ENCODE measurements at places on chromosomes 12 and 14. TPM values are rescaled to one million over a fixed set of nuclear protein-coding genes. Genes with fewer than 3 reads are reported as not detected.

- no peaks in the 10 kb centered on the region for H3K27me3 ChIP-seq
- no peak overlapping the region for H3K27ac ChIP-seq
- H3K4me1 ChIP-seq = no peaks in the 10 kb centered on the region
- no peak overlapping the region for H3K4me3 ChIP-seq
- no peaks in the 10 kb centered on the region for H3K36me3 ChIP-seq
Measured at GRCh38 chr12:97567619-97568110, 105.1 kb downstream of the RMST start.

DNA sequence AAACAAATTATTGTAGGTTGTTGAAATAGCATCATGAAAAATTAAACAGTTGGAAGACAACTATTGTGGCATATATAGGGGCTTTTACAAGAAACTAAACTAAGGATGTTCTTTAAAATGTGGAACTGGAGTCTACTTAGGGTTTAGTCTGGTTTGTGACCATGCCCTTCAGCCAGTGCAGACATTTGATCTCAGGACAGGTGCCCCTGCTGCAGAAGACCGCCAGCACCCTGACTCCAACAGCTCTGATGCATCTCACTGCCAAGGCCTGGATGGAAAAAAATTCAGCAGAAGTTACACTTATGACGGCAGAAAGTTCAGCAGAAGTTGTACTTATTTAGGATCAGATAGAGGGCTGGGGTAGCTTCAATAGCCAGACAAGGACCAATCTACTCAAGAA lies 51.5 kb downstream of the TMEM117 start:
- no peaks in the 10 kb centered on the region for H3K36me3 ChIP-seq
- no peak for DNase-seq
- no peak overlapping the region for H3K27ac ChIP-seq
- no peaks in the 10 kb centered on the region for H3K27me3 ChIP-seq
- no peaks in the 10 kb centered on the region for H3K4me1 ChIP-seq
- no peak overlapping the region for H3K4me3 ChIP-seq

- H3K27ac ChIP-seq = peak overlapping the region; percentile 30
- DNase-seq = peak; percentile 99
- no peak overlapping the region for H3K4me3 ChIP-seq
Measured at GRCh38 chr12:6345319-6346091, 3.6 kb upstream of the TNFRSF1A start.

DNA sequence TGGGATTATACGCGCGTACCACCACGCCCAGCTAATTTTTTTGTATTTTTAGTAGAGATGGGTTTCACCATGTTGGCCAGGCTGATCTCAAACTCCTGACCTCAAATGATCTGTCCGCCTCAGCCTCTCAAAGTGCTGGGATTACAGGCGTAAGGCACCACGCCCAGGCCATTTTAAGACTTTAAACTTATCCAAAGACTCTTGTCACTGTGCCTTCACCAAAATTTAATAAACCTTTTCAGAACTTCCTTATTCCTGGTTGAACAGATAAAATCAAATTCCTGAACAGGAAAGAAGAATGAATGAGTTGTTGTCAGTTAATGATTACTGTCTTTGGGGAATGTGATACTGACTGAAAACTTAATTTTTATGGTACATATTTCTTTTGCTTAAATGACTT lies 37.8 kb downstream of the GIT2 start:
- H3K27ac ChIP-seq = no peak overlapping the region
- H3K4me1 ChIP-seq = peaks cover 2% of the 10 kb centered on the region
- no peaks in the 10 kb centered on the region for H3K27me3 ChIP-seq
- H3K36me3 ChIP-seq = peaks cover 8% of the 10 kb centered on the region
- H3K4me3 ChIP-seq = no peak overlapping the region
- no peak for DNase-seq

The CEBPE gene
- total RNA-seq = not detected

The OTX2 gene
- total RNA-seq = not detected
